Jurkat, Clone E6-1 (cell line): ENCODE measurements at places on chromosomes 1 and 21.

GRCh38 chr1:38489844-38490270, 369.7 kb downstream of the RRAGC start:
- DNase-seq: peak; percentile 22

DNA sequence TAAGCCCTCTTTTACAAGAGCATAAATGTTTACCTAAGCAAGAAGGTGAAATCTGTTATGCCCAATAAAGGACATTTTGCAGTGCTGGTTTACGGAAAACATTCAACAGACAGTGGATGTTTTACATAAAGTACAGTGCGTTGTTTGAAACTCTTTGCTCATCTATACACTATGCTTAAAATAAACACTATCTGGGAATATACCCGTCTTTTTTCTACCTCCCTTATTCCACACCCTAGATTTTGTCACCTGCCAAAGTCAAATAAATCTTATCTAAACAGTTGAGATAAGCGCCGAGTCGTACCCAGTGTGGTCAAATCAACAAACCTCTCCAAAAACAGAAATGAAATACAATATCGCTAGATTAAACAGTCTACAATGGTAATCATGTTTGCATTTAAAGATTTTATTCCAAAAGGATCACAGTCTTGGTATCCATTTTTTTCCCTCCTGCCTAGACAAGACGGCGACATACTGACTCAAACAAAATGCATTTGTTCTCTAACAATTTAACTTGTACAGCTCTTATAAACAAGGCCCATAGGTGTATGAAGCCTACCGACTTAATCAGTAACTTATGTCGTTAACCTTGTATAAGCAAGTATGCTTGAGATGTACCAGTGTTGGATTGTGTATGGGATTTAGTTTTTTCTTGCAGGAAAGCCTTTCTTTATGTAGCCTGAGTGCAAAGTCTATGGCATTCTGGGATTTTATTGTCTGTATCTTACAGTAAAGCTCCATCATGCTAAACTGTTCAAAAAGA, 189.1 kb downstream of the FMN2 start:
- no peak for DNase-seq

GRCh38 chr1:199743227-199743626, 284.3 kb upstream of the NR5A2 start:
- no peak for DNase-seq

DNA sequence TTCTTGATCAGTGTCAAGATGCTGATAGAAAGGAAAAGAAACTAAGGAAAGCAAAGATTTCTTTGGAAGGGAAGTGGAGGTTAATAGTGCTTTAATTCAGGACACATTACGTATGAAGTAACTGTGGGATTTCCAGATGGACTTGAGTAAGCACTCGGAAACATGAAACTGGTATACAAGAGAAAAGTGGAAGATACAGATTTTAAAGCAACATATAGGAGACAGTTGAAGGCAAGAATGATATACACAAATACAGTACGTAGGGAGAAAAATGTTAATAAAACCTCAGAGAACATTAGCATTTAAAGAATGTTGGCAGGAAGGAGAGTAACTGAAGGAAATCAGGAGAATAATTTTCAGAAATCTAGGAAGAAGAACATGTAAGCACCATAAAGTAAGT, 730.9 kb upstream of the ADGRL2 start:
- DNase-seq: no peak

DNA sequence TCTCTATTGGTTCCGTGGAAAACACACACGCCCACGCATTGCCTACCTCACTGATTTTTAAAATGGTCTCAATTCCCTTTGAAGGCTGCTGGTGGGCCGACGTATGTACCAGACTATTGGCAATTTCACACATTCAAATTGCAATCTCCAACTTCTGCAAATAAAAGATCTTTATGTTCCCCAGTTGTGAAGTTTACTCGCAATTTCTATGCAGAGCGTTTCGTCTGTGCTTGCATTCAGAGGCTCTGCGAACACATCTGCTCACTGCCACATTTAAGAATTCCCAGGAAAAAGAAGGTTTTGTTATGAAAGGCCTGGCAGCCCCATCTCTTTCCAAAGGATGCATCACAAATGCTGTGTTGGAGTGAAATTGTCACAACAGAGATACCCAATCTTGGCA, 288.0 kb upstream of the KAZN start:
- no peak for DNase-seq

DNA sequence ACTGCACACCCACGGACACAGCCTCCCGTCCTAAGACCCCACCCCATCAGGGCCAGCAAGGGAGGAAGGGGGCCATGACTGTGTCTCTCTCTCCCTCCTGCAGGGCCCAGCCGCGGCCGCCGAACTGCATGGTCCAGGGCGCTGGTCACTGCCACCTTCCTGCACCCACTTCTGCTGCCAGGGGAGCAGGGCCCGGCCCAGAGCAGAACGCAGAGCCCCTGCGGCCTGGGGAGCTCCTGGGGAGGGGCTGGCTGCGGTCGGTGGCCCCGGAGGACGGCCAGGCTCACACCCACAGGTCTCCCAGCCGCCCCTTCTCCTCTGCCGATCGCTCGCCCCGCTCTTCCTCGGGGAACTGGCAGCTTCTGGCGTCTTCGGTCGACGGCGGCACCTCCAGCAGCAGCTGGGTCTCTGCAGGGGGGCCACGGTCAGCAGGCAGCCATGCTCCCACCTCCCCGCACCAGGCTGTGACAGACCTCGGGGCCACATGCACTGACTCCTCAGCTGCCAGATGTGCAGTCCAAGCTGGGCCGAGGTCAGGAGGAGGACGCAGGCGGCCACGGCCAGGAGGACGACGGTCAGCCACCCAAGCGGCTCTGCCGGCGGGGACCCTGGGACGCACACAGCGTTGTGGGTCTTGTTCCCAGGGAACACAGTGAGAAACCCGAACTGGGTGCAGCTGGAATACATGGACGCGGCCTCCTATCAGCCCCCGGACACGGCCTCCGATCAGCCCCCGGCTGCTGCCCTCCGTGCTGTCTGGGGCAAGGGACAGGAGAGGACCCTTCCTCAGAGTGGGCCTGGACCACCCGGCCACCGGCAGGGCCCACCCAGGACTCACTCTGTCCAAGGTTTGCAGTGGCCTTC, 2.6 kb downstream of the TNFRSF18 start:
- DNase-seq: no peak

DNA sequence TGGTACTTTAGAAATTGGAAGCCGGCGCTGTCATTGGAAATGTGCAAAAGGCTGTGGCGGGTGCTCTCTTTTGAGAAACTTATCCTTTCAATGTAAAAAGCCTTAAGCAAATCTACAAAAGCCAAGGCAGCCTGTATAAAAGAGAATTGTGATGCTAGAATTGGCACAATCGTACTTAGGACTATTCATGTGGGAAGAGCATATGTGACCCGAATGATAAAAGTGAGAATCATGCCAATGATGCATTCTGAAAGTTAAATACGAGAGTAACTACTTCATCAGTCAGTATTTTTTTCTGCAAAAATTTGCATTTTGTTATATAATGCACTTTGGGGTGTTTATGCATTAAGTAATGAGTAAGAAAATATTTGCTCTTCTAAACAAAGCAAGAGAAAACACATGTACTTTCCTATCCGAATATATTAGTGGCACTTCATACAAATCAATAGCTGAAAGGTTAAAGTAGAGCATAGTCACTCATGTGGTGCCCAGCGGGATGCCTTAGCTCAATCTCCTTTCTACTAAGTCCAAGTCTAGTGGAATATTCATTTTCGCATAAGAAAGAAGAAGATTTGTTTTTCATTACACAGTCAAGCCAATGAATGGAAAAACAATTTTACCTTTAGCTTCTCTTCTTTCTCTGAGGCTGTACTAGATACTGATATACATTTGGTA, 1256.6 kb upstream of the B3GALT2 start:
- no peak for DNase-seq

GRCh38 chr1:109807402-109807801, 43.7 kb upstream of the EPS8L3 start:
- no peak for DNase-seq

GRCh38 chr1:51131185-51131584, 29.2 kb downstream of the C1orf185 start:
- no peak for DNase-seq

DNA sequence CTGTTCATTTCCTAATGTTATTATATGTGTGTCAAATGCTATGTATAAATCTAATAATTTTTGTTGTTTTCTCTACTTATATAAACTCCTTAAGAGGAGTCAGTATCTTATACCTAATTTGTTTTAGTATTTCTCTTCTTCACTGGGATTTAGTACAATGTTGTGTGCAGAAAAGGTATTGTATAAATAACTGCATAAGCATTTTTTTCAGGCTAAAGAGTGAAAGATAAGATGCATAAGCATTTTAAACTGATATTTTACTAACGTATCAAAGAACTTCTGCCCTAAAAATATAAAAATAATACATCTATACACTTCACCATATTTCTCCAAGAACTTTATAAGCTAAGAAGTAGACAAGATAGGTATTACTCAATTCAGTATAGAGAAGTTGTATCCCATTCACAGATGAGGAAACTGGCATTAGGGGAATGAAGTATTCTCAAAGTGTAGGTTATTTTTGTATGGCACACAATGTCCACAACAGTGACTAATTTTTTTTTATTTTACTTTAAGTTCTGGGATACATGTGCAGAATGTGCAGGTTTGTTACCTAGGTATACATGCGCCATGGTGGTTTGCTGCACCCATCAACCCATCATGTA, 59.3 kb downstream of the NUP210L start:
- no peak for DNase-seq

DNA sequence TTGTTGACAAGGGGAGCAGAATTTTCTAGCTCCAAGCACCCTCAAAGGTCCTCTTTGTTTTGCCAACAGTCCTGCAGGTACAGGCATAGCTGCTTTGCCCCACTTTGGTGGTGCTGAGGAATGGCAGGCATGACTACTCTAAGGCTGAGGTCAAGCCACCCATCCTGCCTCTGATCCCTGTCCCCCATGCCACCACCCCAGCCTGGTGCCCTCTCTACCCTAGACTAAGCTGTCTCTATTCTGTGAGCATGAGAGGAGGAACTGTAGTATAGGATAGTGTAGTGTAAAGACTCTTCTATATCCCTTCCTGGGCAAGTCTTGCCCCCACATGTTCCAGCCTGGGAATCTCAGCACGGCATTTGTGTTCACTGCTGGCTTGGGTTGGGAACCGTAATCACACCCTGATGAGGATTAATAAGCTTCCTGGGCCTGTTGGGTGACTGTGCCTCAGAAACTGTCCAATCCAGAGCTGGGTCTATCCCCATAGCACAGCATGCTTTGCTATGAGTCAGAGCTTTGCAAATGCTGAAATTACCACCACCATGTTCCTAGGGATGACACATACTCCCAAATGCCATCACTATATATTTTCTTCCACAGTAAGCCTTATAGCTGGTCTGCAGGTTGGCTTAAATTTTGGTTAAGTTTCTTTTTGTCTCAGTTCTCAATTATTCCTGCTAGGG, 105.7 kb upstream of the PPP2R5A start:
- DNase-seq: no peak

- DNase-seq: peak; percentile 73
Observed at GRCh38 chr1:149962039-149962647, 25.5 kb upstream of the MTMR11 start.

- DNase-seq: no peak
Observed at GRCh38 chr1:170721621-170722020, 57.7 kb downstream of the PRRX1 start.
